Stimulated activated CD8-positive, alpha-beta memory T cell treated with anti-CD3 and anti-CD28 coated beads, Interleukin-7, amount 100 ng/mL, for 1 hour (primary cell): ENCODE measurements at places on chromosomes 1 and 21.

GRCh38 chr1:107617456-107617855, 347.5 kb downstream of the VAV3 start:
- DNase-seq, result no peak

DNA sequence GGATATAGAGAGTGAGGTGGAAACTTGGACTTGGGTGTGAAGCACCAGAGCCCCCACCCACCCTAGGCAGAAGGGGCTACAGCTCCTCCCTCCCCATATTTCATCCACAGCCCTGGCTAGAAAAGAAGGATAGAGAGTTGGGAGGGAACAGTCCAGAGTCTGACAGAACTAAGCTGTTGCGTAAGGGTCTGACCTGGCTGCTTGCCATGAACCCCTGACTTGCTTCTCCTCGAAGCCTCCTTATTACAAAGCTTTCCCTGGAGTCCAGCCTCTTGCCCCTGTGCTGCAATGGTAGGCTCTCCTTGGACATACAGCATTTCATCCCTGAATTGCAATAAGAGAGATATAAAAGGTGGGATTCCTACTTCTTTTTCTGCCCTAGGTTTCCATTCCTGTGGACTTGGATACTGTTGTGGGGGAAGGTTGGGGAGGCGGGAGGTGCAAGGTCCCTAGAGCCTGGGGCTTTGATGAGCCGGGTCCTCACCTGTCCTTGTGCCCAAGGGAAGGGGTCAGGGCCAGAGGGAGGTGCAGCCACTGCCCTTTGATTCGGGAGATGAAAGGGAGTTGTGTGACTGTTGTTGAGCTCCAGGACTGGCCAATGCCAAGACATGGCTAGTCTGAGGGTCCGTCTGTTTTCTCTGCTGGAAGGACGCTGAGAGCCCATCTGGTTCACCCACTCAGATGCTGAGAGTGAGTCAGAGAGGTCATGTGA, 2.7 kb downstream of the RHBG start:
- DNase-seq, result no peak

DNA sequence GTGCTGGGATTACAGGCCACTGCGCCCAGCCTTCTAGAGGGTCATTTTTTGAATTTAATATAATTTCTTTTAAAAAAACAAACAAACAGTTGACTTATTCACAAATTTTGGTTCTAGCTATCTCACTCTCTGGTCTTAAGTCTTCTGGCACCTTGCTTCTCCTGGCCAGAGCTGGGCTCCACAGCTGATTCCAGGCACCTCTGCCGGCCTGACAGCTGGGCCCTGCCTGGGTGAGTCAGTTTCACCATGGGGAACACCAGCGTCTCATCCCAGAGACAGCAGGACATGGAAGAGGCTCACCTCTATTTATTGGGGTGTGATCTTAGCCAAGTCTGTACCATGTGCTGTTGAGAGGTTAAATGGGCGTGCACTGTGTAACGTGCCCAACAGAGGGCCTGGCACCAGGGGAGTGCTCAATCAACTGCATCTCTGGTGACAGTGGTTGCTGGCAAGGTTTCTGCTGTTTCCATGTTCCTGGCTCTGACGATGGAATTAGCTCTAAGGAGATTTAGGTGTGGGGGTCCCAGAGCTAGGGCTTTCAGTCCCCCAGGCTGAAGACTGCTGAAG, 956 bp downstream of the CPLANE2 start:
- DNase-seq, result no peak

DNA sequence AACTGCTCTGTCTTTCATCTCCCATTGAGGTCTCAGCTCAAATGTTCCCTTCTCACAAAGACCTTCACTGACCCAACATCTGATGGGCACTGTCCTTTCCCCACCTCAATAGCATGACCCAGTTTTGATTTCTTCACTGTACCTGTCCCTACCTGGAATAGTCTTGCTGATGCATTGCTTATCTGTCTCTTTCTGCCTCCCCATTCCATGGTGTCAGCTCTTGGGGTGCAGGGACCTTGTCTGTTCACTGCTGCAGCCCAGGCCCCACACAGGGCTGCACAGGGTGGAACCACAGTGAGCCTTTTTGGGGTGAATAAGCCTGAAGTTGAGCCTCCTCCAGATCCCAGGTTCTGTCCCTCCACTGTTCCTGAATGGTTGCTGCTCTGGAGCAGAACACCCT, 414.9 kb downstream of the PTPRU start:
- DNase-seq, result no peak

- no peak for DNase-seq
Observed at GRCh38 chr1:10525208-10525607, 50.5 kb downstream of the PEX14 start.

- no peak for DNase-seq
Observed at GRCh38 chr1:46557403-46557802, 6.0 kb upstream of the KNCN start.

DNA sequence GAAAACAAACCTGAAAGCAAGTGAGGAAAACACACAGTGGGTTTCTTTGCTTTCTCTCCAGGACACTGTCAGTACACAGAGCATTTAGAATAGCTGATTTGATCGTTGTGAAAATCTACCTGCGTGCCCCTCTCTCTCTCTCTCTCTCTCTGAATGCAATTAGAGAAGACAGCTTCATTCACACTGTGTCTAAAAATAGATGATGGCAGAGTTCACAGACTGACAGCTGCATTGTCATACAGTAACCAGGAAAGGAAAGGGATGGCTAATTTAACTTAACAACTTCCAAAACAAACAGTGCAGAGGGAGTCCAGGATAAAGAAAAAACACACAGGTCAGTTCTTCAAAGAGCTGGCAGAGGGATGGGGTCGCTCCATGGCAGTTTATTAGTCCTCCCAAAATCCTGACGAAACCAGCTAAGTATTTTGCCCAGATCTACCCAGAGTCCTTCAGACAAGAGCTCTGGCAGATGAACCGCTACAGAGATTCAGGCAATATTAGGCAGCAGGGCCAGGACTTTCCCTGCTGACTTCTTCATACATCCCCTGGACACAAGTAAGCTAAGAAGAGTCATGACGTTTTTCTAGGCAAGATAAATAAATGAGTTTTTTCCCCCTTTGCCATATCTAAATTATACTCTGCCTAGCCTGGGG, 58.9 kb downstream of the WLS start:
- no peak for DNase-seq

DNA sequence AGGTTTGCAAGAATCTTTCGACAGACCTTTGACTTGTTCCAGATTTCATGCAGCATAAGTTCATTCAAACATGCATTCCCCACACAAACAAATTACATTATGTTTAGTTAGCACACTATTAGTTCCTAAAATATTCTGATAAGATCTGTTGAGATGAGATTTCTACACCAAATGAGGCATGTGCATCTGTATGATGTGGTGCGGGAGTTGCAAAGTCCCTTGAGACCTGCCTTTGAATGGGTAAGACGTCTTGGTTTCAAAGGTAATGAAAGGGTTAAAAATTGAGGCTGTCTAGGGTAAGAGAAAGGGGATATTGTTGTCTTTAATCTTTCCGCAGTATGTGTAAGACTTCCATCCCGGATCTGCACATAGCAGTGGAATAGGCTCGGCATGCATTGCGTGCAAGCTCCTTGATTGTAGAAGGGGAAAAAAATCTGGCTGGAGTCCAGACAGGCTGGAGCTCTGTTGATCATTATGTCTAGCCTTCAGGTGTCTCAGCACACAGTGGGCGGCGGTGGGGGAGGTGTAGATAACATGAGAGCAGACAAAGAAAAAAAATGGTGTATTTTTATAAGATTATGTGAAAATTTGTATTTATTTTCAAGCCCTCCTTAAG, 296.6 kb downstream of the PTPRC start:
- peak; percentile 14 for DNase-seq

GRCh38 chr1:20375563-20375962, 84.9 kb downstream of the VWA5B1 start:
- no peak for DNase-seq

DNA sequence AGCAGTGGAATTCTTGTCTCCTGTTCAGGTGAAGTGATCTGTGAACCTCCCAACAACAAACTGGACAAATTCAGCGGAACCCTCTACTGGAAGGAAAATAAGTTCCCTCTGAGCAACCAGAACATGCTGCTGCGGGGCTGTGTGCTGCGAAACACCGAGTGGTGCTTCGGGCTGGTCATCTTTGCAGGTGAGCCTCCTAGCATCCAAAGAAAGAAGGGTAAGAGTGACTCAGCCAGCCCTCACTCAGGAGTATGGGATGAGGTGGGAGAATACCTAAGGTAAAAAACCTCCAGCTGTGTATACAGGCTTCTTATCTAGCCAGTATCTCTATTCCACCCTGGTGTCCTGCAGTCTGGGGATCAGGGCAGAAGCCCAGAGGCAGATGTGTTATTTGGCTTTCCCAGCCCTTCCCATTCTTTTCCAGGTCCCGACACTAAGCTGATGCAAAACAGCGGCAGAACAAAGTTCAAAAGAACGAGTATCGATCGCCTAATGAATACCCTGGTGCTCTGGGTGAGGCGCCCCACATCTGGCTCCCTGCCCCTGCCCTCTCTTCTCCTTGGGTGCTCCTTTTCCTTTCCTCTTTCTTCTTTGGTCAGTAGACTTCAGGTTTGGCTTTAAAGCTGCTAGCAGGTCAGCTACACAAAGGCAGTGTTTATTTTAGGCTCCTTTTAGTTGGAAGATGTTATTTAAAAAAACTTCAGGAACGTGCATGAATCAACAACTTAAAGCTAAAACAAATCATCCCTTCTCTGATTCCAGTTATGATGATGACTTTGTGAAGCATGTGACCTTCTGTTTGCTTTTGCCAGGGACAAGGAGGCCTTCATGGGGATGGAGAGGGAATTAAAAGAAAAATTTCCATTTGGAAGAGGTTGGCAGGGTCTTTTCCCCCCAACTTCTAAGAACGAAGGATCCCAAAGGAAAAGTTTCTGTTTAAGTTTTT, 9.0 kb downstream of the ATP8B2 start:
- DNase-seq, result no peak

DNA sequence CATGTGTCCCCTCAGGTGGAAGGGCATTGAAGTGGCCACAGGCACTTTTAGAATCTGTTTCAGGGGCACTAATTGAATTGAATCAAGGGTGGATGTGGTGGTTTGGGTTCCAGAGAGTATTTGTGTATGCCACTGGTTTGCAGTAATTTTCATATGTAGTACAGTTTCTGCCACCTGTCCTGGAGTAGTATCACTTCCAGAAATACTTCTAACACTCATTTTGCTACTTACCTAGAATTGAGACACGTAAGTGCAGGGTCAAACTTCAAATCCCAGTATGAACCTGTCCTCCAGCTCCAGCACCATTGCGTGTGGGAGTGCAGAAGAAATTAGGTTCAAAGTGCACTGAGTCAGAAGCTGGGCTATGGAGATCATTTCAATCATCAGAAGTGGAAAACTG, 26.8 kb downstream of the RSPH1 start:
- DNase-seq, result no peak

- DNase-seq, result no peak
Observed at GRCh38 chr1:30654188-30654587, 69.2 kb downstream of the MATN1 start.

- no peak for DNase-seq
Observed at GRCh38 chr1:209062863-209063262, 520.7 kb upstream of the CAMK1G start.

DNA sequence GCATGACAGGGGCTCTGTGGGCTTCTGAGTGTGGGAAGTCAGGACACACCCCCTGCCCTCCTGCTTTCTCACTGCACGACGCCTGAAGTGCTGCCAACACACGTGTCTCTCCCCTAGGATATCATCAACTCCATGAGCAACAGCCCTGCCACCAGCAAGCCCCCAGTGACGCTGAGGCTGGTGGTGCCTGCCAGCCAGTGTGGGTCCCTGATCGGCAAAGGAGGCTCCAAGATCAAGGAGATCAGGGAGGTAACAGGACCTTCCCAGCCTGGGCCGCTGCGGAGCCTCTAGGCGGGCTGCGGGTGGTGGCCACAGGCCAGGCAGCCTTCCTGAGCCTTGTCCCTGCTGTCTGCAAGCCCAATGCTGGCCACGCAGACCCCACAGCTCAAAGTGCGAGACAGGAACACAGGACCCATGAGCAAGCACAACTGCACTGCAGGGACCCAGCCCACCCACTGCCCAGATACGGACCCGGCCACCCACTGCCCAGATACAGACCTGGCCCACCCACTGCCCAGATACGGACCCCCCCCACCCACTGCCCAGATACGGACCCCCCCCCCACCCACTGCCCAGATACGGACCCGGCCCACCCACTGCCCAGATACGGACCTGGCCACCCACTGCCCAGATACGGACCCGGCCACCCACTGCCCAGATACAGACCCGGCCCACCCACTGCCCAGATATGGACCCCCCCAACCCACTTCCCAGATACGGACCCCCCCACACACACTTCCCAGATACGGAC, 72.2 kb upstream of the COL6A1 start:
- DNase-seq, result no peak

DNA sequence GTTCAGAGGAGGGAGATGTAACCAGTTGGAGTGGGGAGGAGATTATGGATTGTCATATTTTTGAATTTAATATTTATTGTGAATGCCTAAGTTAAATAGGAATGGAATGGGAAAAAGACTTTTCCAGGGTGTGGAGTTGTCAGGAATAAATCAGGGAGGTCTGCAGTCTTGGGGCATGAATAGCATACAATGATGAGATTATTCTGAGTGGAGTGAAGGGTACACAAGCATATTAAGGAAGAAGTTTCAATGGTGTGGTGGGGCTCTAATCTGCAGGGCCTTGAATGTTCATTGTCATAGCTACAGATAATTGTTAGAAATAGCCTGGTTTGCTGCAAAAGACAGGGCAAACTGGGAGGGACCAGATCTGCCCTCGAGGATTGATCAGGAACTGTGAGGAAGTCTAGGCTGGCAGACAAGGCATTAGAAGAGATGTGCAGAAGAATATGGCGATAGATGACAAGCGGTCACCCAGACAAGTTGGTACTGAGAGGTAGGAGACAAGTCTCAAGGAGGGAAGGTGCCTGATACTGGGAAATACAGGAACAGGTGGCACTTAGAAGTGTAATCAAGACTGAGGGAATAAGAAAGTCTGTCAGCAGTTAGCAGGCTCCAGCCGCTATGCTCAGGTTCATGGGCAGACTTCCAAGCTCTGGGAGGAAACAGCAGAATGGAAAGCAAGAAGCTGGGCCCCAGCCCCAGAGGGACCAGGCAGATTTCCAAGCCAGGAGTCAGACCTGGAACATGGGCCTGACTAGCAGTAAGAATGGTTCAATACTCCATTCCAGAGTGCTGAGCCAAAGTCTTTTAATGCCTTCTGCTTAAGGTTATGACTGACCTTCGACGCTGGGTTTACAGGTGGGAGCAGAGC, 20.9 kb upstream of the RGL1 start:
- DNase-seq, result no peak

DNA sequence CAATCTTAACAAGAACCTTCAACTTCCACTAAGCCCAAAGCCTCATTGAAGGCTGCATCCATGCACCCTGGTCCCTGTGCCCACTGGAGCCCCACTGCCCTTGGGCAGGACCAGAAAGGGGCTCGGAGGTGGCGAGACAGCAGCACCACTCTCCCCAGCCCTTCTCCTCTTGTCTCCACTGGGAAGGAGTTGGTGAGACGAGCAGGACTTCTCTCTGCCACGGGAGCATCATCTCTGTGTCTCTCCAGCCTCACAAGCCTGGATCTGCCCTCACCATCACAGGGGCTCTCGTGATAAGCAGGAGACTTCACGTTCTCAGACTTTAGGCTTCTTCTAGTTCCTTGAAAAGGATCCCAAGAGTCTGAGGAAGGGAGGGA, 7.2 kb upstream of the ETV3L start:
- DNase-seq, result no peak

GRCh38 chr1:209382231-209383100, 201.0 kb upstream of the CAMK1G start:
- DNase-seq, result no peak

GRCh38 chr1:195584870-195585624, 1023.2 kb downstream of the KCNT2 start:
- no peak for DNase-seq
